ENCODE measurements at places on chromosomes 12 and 14.

DNA sequence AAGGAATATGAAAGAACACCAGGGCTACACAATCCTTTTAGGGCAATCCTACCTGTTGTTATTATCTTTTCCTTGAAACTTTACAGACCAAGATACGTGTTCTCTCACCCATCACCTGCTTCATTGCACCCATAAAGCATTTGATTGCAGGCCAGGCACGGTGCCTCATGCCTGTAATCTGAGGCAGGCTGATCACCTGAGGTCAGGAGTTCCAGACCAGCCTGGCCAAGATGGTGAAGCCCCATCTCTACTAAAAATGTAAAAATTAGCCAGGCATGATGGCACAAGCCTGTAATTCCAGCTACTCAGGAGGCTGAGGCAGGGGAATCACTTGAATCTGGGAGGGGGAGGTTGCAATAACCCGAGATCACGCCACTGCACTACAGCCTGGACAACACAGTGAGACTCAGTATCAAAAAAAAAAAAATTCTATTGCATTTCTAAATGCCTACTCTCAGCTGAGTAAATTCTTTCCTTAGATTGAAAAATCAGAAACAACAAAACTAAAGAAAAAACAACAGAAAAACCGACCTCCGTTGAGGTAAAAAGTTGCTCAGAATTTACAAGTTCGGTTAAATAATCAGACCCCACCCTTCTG is 183.7 kb upstream of the TMEM132C start:
- no peak for DNase-seq

DNA sequence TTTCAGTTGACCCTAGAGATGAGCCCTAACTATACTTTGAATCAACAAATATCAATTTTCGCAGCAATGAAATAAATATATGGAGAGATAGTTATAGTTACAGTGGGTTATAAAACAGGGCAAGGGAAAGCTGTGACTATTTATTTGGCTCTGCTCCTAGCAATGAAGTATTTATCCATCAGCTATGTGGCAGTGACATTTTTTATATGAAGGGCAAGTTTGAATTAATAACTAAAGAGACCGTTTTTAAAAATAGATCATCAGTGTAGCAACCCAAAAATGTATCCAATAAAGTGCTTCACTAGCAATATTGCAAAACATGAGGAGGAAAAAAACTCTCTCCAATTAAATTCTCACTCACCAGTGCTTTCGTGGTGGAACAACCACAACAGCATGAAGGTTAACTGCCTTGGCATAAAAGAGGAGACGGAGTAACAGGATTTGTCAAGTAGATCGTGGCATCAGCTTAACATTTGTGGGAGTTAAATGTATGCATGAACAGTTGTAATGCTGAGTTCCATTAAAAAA is 58.1 kb upstream of the NUDT4 start:
- DNase-seq: no peak

DNA sequence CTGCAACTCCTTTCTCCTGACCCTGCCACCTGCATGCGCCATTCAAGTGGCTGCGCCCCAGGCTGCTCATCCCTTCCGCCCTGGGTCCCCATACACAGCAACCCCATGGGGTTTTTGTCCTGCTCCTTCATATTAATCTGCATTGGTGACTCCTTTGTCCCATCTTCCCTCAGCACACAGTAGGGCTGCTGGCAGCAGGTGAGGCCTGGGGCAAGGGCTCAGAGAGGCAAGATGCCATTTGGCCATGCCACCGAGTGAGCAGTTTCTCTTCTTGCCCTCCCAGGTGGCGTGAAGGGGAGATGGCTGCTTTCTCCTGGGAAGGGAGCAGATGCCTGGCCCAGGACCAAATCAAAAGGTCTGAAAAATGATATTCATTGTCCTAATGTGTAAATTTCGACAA is 9.1 kb downstream of the RTL1 start:
- DNase-seq: no peak

- DNase-seq: no peak
Observed at GRCh38 chr12:84463741-84464495, 448.7 kb downstream of the SLC6A15 start.

- DNase-seq: no peak
Observed at GRCh38 chr14:59687663-59688062, 111.1 kb upstream of the CCDC175 start.

- peak; percentile 35 for DNase-seq
Observed at GRCh38 chr12:24948420-24948756, 513 bp downstream of the BCAT1 start.

GRCh38 chr12:127820846-127821245 is 446.1 kb upstream of the TMEM132C start:
- DNase-seq: no peak

Data from pons (tissue), 1 donor.